ENCODE measurements at places on chromosomes 7 and 10.
A peak's percentile ranks its signal among the peaks of the same experiment; 100 is the strongest.

DNA sequence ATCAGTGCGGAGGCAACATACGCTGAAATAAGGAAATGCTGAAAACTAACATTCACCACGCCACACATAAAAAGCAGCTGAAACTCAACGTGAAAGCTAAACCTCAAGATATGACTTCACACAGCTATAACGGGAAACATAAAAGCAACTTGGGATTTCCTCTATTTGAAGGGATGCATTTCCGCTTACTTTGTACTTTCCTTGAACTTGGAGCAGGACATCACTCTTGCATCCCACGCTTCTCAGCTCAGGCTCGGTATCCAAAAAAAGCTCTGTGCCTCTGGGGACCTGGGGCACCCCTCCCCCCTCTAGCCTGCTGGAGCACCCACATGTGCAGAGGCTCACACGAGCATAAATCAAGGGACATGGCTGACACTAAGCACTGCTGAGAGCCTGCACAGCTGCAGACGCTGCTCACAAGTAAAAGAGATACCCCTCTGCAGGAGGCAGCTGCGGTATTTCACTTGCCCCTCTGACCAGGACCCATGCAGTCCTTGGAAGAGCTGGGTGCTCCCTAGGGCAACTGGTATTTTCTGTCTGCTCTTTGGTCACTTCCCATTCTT, 34.2 kb downstream of the PARD3 start:
- DNase-seq = peak; percentile 73

DNA sequence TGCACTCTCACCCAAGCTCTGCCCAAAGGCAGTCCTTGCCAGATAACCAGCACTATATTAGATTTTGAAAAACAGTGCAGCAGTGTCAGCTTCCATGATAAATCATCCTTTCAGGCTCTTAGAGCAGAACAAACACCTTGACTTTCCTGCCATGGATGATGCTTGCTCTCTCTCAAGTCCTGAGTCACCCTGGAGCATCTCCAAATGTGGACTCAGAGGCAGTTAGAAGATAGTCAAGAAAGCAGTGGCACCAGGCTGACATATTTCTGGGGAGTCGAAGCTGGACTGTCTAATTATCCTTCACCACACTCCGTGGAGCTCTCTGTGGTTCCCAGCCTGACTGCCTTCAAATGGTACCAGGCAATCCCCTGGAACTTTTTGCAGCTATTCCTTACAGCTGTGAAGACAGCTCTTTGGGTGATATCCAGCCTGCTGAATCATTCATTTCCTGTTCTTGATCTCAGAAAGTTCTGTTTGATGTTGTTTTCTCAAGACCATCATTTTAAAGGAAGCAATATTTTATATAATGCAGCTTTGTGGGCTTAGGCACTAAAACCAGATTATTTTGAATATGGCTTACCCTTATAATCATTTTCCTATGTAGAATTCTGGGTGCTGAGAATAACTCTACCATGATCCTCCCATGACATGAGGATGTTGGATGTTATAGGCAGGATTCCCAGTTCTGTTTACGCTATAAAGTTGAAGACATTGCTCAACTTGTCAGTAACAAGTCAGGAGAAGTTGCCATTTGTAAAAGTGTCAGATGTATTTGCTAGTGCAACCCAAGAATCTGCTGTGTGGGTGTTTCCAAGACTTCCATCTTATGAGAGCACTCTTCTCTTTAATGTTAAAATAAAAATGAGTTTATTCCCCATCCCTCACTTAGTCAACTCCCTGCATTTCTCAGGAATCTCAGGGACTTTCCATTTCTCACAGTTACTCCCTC, 233.8 kb downstream of the C7orf25 start:
- DNase-seq = no peak

GRCh38 chr7:151880688-151881087, 3.8 kb upstream of the PRKAG2 start:
- DNase-seq = no peak

DNA sequence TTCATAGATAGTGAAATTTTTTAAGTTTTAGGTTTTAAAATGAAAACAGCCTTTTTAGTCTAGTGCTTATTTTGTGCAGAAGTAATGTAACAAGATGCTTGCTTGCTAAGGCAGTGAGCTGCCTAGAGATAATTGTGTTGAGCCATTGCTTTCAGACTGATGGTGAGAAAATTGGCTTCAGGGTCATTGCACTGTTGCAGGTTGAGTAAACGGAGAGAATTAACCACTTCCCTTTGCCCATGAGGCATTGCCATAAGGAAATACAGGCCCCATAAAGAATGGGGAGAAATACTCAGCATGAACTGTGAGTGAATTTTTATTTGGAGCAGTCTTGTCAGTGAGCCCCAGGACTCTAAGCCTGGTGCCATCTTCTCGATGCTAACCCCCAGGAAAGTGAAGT, 140.5 kb downstream of the LRRC4 start:
- no peak for DNase-seq

- no peak for DNase-seq
Observed at GRCh38 chr10:101762736-101763135, 13.2 kb downstream of the FGF8 start.

DNA sequence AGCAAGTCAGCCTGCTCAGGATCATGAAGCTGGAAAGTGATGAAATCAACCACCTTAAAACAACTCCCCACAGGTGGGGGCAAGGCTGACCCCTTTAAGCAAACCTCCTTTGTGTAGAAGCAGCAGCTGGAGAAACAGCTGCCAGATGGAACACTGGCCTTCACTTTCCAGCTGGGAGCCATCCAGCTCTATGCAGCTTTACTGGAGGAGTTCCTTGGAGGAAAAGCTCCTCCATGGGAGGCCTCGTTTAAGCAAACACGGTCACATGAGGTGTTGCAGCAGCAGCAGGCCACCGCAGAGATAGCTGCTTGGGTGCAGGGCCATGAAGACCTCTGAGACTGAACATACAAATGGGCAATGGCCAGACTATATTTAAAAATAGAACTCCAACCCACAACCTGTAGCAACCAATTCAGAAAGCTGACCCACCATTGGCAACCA, 13.0 kb upstream of the DLG5 start:
- DNase-seq = peak; percentile 93

DNA sequence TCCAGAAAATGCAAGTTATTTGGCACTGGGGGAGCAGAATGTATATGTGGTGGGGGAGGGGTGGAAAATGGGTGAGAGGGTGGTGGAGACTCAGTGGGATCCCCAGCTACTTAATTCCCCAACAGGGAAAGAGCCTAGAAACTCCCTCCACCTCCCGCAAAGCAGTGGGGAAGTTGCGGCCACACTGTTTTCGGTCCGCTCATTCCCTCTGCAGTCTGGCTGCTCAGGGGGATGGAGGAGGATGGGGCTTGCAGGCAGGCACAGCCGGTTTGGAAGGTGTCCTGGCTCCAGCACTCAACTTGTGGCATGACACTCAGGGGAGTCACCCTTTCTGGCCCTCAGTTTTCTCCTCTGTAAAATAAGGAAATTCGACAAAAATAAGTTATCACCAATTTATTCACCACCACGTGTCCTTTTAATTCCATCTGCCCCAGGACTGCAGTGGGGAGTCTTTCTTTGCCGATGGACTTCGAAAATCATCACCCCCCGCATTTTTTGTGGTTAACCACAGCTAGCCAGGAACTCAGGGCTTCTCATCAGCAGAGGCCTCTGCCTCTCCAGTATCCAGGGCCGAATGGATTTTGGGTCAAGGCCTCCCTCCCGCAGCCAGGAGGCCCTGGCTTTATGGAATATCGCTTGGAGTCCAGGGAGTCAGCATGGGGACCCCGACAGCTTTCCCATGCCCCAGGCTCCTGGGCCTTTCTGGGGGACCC, 1.6 kb upstream of the HTRA1 start:
- DNase-seq = no peak

DNA sequence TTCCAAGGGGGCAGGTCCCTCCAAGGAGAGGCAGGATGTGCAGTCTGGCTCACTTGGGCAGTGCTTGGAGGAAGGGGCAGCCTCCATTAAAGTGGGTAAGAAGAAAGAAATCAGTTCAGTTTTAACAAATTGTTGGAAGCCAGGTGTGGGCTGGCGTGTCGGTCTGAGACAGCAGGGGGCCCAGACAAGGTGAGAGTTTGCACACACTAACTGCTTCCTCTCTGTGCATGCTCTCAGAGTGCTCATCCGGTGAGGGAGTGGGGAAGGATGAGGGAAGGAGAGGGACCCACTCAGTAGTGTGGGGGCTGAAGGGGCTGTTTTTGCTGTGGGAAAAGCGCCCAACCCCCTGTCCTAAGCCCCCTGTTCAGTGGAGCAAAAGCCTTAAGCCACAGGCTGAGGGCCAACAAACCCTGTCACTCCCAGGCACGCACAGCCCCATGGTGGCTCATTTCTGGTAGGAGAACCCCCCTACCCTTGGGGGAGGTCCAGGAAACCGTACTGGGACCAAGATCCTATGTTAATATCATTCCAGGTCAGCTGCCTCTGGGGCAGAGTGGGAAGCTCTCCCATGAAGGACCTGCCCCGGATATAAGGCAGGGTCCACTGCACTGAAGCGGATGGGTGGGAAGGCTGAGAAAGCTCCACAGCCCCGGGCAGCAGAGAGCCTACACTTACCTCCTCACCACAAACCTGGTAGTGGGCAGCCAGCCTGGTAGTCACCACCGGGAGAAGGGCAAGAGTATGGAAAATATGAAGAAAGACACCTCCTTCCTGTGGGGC, 5.1 kb upstream of the PCBD1 start:
- DNase-seq = no peak

All from brain pericyte (primary cell).